NCI-H1105 treated with DMSO at 0.1 percent for 48 hours (cell line): ENCODE measurements at places on chromosomes 6 and 20.

DNA sequence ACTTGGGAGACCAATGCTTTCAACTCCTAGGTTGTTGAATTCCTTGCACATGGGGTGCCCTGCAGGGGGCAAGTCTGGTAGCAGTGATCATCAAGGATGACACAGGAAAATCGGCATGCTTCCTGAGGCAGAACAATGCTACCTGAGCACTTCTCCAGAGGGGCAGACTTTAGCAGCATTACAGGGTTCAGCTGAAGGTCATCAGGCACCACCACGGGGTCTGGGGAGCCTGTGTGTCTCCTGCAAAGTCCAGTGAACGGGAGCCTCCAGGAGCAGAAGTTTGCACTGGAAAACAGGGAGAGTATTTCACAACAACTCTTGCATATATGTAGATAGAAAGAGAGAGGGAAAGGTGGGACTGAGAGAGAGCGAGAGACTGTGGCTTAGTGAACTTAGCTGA, 10.2 kb downstream of the VSX1 start:
- DNase-seq = no peak

DNA sequence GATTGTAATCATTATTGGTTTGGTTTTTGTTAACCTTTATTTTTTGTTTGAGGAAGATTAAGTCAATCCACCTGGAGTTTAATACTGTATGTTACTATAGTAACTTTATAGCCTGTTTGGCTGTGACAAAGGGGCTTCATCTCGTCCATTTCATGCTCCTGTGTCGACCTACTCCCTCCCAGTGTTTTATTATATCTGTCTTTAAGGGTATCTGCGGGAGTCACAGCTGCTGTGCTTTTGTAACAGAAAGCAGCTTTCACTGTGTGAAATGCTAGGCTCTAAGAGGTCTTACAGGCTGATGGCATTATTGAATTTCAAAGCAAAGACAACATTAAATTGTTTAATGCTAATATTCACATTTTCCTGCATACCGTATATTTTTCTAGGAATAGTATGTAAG, 698.0 kb upstream of the POU3F2 start:
- DNase-seq = no peak

DNA sequence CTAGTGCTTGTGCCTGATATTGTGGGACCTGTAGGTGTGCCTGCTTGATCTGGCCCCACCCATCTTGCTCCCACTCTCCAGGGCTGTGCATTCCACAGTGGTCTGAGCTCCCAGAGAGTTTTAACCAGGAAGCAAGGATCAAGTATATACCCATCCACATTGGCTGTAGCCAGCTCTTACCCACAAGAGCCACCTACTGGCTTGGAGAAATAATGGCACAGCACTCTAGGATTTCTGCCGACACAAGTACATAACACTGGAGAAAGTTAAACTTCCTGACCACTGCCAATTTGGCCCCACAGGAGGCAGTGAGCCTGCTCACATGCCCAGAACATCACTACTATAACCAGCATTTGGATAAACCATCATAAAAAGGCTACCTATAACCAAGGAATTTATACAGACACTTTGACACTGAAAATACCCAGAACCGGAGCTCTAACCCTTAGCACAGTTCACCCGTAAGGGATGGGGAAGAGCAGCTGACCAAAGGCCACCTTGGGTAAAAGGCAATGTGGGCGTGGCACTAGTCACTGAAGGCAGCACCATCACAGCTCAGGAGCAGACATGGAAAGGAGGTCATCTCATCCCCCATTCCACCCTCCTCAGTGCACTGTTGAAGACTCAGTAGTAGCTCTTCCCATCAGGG, 440.4 kb downstream of the BTBD3 start:
- DNase-seq = no peak

- no peak for DNase-seq
These were observed 739.8 kb downstream of the TFAP2A start for GRCh38 chr6:9675122-9675521.

DNA sequence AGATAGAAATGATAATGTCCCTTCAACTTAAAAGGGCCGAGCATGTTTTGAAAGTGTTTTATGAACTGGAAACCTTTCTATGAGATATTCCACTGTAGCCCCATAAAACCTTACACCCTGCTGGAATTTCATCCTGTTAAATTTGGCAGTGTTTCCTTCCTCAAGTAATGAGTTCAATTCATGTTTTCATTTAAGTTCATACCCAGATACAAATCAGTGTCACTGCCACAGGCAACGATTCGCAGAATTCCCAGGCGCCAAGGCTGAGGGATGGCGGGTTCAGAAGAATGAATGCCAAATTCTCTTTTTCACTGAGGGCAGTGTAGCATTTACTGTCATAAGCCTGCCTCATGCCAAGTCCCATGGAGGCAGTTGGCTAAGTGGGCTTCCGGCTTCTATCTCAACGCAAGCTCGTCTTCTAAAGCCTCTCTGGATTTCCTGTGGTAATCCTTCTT, 511.8 kb upstream of the ID4 start:
- DNase-seq = no peak

DNA sequence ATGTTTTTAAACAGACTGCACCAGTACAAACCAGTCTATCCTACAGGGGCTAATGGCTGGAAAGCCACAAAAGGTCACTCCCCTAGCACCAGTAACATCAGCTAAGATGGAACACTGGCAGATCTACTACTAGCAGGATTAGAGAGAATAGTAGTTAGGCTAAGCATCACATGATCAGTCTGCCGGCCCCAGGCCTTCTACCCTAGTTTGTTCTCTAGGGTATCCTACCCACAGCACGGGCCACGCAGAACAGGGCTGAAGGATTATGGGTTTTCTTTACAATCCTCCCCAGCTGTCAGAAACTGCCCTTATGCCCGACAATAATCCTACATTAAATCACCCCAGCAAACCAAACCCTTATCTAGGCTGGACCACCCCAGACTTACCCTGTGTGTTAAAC, 156.0 kb downstream of the LY86 start:
- DNase-seq = no peak

DNA sequence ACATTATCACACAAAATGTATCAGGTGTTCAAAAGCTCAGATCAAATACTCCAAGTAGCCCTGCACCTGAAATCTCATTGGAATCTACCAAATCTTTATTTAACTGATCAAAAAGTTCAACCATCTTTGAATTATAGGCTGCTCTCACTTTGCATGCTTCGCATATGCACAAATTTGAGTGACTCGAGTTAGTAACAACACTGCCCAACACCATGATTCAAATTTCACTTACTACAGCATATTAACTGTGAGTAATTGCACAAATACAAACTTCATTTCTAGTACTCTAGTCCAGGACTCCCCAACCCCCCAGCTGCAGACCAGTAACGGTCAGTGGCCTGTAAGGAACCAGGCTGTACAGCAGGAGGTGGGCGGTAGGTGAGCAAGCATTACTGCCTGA, 51.1 kb downstream of the WASF1 start:
- no peak for DNase-seq

DNA sequence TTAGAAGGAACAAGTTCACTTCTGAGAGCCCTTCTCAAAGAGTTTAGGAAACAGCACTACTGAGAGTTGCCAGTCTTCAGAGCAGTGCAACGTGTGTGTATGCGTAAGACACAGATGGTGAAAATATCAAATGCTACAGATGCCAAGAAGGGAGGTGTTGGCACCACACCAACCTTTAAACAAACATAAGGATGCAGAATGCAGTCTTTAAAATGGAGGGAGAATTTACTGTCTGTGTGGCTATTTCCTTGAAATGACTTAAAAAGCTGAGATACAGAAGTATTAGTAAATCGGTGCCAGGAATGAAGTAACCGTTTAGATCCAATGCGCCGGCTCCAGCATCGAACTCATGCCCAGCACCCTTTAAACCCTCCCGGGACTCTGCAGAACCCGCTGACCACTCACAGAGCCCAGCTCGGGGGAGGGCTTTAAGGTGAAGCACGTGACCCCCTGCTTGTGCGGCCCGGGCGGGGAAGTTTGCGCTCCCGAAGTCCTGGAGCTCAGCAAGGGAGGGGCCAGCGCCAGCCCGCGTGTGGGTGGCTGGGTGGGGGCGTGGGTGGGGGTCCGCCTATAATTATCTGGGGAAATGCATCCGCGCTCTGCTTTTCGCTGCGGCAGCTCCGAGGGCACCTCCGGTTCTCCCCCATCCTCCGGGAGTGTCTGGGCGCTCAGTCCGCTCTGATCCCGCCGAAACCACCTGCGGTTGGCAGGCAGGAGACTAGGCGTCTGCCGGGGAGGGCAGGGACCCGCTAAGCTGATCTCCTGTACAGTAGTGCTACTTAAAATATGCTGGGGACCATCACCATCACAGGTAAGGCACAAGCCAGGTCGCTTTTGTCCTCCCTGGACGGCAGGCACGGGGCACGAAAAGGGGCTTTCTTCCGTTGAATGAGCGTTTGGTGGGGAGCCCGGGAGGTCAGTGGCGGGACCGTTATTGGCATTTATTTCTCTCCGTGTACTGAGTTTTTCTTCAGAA, 66.0 kb downstream of the ZBTB2 start:
- peak; percentile 74 for DNase-seq

DNA sequence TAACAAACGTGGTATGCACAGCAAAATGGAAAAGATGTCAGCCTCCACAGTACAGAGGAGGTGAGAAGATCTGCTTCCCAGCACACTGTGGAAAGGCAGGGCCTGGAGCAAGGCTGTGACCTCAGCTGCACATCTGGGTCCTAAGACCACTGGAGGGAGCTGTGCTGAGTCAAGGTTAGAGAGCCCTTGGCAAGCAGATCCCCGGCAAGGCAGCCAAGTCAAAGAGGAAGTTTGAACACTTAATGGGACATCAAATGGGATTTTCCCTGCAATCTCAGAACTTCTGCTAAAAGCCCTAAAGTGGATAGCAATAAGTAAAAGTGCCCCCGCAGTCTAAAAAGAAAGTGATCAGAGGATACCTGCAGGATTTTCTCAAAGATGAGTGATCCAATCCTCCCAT, 39.5 kb downstream of the UNC5CL start:
- DNase-seq = no peak

DNA sequence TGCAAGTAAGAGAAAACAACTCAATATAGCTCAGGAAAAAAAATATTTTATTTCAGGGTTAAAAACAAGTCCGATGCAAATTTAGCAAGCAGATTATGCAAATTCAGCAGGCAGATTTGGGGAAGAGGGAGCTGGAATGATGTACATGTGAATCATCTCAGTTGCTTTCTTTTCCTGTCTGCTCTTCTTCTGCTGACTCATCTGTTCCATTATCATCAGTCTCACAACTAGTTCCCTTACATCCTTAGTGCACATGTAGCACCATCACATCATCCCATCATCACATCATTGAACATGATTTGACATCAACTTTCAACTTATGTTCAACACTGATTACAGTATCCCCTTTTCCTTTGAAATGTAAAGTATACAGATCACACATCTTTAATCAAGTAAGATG, 11.5 kb upstream of the DEFB113 start:
- no peak for DNase-seq

DNA sequence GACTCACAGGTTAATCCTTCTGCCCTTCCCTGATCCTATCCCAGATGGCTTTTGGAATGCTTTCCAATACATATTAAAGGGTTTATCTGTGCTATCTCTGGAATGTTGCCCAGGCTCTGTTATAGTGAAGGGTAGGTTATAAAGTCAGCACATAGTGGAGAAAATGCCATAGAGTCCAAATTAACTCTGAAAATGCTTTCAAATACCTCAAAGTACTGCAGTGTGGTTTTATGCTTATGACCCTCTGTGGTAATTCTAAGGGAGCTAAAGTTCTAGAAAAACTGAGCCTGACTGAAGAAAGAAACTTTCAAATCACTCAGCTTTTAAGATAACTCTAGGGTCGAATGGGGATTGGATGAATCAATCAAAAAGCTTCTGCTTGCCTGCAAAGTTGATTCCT, 159.8 kb downstream of the PLCB1 start:
- no peak for DNase-seq
